T-helper 2 cell treated with Interferon-gamma antibody and Interleukin-4, amounts not matched to agents 5 μg/mL and 100 μg/mL, for 36 hours (primary cell): ENCODE measurements at places on chromosomes 7 and 10.

DNA sequence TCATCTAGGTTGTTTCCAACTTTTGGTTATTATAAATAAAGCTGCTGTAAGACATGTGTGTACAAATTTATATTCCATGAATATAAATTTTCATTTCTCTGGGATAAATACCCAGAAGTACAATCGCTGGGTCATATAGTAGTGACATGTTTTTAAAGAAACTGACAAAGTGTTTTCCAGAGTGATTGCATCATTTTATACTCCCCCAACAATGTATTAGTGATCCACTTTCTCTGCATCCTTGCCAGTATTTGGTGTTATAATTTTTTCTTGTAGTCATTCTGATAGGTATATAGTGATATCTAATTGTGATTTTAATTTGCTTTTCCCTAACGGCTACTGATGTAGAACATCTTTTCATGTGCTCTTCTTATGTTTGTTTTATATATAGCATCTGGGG is 27.0 kb upstream of the ARHGAP21 start:
- DNase-seq, result no peak

DNA sequence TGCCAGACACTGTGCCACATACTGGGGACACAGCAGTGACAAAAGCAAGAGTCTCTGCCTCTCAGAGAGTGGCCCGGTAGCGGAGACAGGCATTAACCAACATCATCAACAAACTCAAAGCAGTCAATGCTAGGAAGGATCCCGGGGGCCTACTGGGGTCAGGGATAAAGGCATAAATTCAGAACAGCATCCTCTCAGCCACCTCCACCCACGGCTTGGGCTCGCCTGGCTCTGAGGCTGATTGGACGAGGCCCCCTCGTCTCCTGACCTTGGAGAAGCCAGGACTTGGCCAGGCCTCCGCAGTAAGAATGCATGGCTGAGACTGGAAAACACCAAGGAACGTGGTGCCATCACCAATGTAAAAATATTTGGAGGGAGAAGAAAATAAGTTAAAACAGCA is 102.1 kb downstream of the ARHGAP22 start:
- DNase-seq, result no peak

GRCh38 chr7:133859871-133860450 is 267.2 kb upstream of the LRGUK start:
- DNase-seq, result no peak

DNA sequence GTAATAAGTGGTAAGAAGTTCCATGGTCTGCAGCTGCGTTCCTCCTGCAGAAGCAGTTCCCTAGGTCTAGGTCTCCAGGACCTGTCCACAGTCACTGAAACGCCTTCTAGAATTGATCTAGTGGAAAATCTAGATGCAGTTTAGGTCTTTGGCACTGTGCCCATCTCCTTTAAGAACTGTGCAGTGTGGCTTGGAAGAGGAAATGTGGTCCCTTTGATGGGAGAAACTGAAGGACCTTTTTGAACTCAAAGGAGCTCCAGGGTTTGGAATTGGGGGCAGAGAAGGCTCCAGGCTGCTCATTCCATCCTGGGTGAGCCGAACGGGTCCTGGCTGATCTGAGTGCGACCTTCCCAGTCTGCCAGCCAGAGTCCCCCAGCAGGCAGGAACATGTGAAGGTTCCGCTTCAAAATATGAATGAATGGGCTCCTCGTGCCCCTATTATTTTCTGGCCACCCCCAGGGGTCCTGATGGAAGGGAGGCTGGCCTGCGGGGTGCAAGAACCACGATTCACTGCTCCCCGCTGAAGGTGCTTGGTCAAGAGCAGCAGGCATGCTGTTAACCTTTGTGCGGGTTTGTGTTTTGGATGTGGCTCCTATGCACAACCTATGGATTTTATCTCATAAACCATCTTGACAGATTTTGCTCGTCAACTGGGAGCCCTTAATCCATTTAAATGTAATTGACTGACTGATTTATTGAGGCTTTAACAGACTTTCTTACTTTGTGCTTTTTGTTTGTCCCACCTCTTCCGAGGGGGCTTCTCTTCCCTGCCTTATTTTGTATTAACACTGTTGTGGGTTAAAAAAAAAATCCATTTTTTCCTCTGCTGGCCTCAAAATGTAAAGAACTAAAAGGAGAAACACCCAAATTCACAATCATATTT is 36.7 kb downstream of the ZNF467 start:
- no peak for DNase-seq

DNA sequence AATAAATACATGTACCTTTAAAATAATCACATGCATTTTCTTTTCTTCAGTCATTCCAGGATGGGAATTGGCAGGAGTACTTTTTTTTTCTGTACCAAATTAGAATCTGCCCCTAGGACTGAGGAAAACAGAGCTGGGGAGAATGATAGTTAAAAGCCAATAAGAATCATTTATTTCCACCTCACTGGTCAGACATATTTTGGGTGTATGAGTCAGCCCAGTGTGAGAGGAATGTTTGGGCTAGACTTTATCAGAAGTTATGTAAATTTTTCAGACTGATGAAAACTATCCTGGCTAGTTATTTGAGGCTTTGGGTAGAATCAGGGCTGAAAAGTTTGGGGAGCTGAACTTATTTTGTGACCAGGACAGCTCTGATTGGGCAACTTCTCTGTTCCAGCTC is 303.1 kb upstream of the NPSR1 start:
- DNase-seq, result no peak

DNA sequence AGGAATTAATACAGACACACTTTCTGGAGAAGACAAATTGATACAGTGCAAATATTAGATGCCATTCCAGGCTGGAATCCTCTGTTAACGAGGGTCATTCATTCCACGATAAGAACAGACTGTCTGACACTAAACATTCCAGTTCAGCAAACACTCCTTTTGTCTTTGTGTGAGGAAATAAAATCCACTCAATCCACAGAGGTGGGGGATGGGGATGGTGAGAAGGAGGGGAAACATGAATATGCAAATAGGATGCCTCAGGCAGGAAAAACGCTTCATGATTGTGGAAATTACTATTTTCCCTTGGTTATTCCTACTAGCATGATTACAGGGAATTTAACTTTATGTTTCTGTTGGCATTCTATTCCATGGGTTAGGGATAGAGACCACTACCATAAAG is 196.9 kb upstream of the CDCA7L start:
- DNase-seq, result no peak

DNA sequence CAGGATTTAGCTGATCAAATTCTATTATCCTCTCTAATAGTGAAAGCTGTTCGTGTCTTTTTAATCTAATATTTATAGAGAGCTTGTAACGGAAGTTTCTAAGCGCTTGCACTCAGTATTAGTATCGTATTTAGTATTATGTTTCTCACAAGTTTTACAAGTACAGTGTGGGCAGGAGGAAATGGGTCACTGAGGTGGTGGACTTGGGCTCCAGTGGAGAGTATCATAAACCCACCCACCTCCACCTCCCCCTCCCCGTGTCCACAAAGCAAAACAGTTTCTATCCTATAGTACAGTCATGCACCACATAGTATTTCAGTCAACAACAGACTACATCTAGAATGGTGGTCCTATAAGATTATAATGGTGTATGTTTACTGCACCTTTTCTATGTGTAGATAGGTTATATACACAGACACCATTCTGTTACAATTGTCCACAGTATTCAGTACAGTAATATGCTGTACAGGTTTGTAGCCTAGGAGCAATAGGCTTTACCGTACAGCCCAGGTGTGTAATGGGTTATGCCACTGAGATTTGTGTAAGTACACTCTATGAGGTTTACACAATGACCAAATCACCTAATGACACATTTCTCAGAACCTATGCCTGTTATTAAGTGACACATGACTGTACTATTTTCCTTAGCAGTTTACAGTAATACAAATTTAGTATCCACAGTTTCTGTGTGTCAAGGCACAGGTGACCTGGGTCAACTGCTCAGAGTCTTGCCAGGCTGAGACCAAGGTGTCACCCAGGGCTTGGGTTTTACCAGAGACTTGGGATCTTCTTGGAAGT is 1021.3 kb upstream of the C7orf33 start:
- no peak for DNase-seq

DNA sequence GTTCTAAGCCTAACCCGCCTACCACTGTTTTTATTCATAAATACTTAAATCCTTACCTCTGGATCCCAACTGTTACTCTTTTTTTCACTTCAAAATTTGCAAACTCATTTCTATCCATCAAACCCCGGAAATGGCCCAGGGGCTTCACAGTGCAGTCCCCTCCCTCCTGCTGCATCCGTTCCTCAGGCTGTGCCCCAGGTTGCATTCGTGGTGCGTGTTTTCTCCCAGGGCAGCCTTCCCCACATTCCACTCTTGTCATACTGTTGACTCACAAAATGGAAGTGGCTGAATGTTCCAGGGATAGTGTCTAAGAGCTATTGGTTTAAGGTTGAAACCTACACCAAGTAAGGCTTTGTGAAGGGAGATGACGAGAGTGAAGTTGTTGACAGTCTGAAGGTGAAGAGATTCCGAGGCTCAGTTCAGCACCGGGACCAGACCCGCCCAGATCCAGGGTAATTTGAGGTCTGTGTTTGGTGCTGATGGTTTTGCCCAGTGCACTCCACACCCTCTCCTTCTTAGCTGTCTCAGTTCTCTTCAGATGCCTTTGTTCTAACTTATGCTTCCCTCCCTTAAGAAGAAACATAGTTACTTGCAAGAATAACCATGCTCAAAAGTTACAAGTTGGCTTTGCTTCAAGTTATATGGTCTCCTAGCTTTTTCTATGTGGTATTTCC is 7.7 kb downstream of the INSIG1 start:
- no peak for DNase-seq

DNA sequence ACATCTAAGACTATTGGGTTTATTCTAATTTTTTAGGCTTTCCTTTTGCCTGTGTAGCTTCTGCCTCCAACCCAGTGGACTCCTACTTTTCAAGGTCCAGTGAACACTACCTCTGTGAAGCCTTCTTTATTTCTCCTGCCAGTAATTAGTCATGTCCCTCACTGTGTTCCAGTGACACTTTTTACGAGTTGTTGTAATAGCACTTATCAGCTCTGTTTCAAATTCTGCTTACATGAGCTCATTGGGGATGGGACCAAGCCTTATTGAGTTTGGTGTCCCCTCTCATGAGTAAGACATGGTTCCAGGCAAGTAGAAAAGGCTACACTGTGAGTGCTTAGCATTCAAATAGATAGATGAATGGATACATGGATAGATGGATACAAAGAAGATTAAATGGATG is 184.6 kb downstream of the HIBADH start:
- no peak for DNase-seq

GRCh38 chr7:105796365-105796764 is 80.0 kb downstream of the ATXN7L1 start:
- no peak for DNase-seq

GRCh38 chr10:93573924-93574323 is 7.5 kb downstream of the FFAR4 start:
- no peak for DNase-seq

DNA sequence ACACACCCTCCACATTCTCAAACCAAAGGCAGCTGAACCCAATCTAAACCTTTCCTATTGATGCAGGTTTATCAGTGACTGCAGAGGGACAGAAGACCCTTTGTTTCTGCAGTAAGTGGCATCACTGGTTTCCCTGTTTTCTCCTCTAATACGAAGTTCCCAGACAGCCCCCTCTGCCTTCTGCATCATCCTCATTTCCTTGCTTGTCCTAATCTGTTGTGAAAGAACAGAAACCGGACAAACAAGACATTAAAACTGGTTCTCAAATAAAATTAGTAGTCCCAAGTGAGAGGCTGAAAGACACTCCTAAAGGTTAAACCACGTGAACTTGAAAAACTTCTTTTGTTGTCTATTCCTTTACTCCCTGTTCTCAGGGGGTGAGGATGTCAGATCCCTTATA is 10.1 kb upstream of the ADRB1 start:
- DNase-seq, result no peak

- DNase-seq, result no peak
These were observed 128.9 kb downstream of the MTPAP start for GRCh38 chr10:30219971-30220751.

- DNase-seq, result no peak
These were observed 36.8 kb upstream of the ADAM12 start for GRCh38 chr10:126425032-126425431.

- DNase-seq, result no peak
These were observed 53.5 kb downstream of the DNAJC12 start for GRCh38 chr10:67784474-67784873.

GRCh38 chr10:51001587-51001986 is 72.7 kb upstream of the PRKG1 start:
- DNase-seq, result no peak

GRCh38 chr10:112741830-112742402 is 208.1 kb upstream of the TCF7L2 start:
- DNase-seq, result no peak

DNA sequence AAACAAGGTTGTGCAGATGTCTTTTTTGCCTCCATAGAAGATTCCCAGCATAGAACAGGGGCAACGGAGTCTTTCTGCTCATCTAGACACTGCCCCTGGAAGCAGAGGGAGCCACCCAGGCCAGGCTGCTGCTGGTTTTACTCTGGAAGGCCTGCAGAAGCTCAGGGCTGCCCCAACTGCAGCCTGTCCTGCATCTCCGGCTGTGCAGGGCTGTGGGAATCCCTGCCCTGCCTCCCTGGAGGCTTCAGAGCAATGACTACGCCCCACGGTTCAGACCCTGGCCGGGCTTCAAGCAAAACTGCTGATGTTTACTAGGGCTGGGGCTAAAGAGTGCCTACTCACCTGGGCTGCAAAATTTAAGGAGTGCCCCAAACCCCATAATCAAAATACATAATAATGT is 43.9 kb downstream of the GHRHR start:
- DNase-seq, result no peak

- no peak for DNase-seq
These were observed 785.6 kb downstream of the REEP3 start for GRCh38 chr10:64306729-64307327.

- DNase-seq, result no peak
These were observed 18.1 kb upstream of the TRIM8 start for GRCh38 chr10:102626026-102626685.

DNA sequence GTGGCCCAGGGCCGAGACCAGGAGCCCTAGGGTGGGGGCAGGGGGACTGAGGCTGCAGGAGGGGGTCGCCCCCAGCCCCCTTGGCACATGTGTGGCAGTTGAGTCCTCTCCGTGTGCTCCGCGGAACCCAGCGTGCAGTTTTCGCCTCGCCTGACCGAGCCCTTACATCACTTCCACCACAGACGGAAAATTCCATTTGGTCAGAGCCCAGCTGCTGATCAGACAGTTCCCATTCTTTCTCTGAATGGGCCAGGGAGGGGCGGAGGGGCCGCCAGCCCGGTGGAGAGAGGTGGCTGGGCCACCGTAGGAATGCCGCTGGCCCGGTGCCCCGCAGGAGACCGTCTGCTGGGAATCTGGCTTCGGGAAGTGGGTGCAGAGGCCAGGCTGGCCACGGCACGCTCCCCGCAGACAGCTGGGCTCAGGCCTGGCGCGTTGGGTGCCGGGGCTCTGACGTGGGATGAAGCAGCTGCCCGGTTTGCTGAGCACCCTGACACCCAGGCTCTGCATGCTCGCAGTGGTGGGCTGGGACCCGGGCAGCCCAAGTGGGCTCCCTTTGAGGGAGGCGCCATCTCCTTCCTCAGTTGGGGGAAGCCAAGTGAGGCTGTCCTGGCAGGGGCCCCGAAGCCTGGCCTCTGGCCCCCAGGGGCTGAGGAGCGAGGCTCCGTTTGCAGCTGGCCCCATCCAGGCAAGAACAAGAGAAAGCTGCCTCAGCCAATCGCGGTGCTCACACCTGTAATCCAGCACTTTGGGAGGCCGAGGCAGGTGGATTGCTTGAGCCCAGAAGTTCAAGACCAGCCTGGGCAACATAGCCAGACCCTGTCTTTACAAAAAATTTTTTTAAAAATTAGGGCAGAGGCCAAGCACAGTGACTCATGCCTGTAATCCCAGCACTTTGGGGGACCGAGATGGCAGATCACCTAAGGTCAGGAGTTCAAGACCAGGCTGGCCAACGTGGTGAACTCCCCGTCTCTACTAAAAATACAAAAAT is 9.9 kb downstream of the TTYH3 start:
- DNase-seq, result no peak
